Ovary (tissue), 10 donors: ENCODE measurements at places on chromosomes 1 and 21.

- no peak for DNase-seq
These were observed 6.9 kb upstream of the C4BPB start for GRCh38 chr1:207081806-207082205.

DNA sequence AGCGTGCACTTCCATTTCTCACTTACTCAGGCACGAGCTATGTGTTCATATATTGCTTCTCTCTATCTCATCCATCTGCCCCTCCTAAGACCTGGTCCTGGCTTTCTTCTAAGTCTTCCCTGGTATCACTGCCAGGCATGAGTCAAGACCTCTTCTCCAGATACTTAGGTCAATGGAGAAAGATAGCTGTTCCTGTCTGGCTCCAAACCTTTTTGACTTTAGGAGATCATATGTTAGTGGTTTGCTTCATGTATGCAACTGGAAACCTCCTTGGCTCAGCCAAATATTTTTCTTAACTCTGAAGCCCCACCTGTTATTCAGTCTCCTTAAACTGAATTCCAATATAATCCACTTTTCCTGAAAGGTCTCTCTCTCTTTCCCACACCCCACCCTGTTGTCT, 211.6 kb upstream of the PTBP2 start:
- DNase-seq: no peak

DNA sequence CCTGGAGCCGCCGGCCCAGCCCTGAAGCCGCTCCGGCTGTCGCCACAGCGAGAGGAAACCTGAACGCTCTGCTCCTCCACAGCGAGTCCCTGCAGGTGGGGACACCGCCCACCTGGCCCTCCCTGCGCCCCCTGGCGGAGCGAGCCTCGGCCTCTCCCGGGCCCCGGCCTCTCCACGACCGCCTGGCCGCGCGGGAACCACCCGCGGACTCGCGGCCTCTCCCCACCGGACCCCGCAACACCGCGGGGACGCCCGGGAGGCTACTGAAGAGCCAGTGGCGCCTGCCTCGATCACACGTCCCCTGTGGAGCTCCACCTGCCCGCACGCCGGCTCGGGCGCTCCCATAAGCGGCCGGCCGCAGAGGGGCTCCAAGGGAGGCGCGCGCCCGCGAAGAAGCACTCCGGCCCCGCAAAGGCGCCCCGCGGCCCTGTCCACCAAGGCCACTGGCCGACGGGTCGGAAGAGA, 109.6 kb downstream of the KCNN3 start:
- peak; percentile 73 for DNase-seq

DNA sequence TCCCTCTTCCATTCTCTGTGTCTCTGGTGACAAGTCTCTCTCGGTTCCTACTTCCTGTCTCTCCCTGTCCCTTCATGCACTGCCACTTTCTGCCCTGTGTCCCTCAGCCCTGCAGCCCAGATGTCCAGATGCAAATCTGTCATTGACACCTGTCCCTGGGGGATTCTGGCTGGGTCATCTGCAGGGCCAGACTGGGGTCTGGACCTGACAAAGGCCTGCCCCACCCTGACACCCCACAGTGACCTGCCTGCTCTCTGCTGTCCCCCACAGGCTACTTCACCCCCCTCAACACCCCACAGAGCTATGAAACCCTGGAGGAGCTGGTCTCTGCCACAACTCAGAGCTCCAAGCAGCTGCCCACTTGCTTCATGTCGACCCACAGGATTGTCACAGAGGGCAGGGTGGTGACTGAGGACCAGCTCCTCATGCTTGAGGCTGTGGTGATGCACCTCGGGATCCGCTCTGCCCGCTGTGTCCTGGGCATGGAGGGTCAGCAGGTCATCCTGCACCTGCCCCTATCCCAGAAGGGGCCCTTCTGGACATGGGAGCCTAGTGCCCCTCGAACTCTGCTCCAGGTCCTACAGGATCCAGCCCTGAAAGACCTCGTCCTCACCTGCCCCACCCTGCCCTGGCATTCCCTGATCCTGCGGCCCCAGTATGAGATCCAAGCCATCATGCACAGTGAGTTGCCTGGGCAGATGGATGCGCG, 7.2 kb downstream of the THEMIS2 start:
- DNase-seq: no peak

DNA sequence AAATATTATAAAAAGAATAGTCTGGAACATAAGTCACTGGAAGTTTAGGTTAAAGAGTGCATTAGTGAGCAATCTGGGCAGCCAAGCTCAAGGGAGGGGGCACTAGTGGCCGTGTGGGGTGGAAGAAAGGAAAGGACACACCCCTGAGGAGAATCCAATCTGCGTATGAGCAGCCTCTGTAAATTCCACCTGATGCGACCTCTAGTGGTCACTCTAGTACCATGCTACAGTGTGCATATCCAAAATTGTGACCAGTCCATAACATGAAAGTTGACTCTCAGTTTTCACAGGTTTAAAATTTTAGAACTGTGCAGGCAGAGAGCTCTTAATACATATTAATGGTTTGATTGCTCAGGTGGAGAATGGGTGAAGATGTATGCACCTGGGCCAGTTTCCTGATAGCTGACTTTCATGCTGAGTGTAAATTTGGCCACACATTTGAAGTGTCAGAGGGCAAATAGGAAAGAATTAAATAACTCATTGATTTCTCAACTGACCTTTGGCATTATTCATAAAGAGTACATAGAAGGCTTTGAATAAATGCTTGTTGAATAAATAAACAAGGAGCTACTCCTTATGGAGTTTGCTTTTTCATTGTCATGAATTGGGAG, 105.9 kb upstream of the C21orf91 start:
- DNase-seq: no peak

- DNase-seq: peak; percentile 74
These were observed 6.2 kb downstream of the S100A7A start for GRCh38 chr1:153422450-153423068.

- DNase-seq: no peak
These were observed 87.3 kb upstream of the CSF3R start for GRCh38 chr1:36570006-36570405.

DNA sequence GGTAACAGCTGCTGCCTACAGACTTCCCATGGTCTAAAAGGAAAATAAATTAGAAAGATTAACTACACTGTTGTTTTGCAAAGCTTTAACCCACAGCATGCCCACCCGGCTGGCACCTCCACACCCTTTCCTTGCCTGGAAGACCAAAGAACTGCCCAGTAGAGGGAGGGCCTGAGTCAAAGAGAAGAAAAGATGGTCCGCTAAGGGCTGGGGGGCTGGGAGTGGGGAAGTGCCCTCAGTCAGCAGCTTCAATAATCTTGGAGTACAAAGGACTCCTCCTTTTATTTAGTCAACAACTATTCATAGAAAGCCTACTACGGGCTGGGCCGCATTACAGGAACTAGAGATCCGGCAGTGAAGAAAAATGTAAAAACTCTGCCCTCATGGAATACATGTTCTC, 40.6 kb downstream of the ERI3 start:
- no peak for DNase-seq

DNA sequence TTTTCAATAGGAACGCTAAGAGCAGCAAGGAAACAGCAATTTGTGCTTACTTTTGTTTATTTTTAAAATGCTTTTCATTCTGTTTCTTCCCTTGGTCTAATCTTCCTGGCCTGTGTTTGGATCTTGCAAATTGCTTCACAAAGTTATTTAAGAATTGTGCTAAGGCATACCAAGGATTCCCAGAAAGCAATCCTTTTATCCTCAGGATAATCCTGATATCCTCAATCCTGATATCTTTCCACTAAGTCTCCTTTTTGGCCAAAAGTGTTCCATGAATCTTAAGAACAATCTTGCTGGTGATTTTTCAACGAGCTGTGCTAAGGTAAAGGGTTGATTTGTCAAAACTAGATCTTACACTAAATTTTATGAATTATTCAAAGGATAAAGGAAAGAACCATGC, 1577.9 kb downstream of the PLA2G4A start:
- no peak for DNase-seq

DNA sequence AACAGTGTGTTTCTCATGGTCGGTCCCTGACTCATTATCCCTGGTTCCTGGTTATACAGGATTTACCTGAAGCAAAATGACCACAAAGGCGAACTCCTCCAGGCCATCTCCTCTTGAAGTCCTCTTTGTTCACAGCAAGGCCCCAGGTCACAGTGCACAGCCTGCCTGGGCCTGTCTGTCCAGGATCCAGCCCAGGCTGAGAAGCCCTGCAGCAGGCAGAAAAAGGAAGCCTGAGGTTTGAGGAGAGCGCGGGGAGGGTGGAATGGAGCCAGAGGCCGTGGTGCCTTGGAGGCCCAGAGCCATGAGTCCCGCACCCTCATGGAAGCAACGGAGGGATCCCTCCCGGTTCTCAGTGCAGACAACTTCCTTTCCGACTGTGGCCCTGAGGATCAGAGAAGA, 136.8 kb upstream of the IRF2BP2 start:
- no peak for DNase-seq

DNA sequence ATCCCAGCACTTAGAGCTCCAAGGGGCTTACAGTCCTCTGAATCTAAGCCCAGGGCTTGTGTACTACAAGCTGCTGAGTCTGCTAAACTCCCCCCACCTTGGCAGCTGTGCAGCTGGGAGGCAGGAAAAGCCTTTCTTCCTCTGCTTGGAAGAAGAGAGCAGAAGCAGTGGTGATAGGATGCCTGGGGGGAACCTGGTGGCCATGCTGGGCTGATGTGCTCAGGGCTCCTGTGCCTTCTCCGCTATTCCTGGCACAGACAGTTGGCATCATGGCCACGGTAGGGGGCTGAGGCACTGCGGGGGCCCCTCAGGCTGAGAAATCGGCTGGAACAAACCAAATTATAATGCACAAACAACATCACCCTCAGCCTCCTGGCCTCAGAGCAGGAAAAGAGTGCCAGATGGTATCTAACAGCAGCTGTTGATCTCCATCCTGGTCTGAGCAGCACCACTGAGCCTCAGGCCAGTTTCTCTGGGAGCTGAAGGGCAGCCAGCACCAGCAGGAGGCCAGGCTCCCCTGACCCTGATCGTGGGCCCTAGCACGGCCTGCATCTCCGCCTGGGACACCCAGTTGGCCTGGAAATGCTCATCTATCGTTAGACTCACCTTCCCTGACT, 35.8 kb downstream of the ECE1 start:
- peak; percentile 81 for DNase-seq

- no peak for DNase-seq
These were observed 256.5 kb downstream of the GPR52 start for GRCh38 chr1:174704300-174704699.

- no peak for DNase-seq
These were observed 189.6 kb downstream of the SMYD3 start for GRCh38 chr1:246317332-246318035.

- DNase-seq: no peak
These were observed 65.1 kb upstream of the DUSP10 start for GRCh38 chr1:221806984-221807383.
